Right ventricle myocardium superior (tissue), 1 donor: ENCODE measurements at places on chromosomes 6 and 20.

- DNase-seq: peak; percentile 30
Measured at GRCh38 chr6:3283641-3284435, 25.1 kb downstream of the PSMG4 start.

DNA sequence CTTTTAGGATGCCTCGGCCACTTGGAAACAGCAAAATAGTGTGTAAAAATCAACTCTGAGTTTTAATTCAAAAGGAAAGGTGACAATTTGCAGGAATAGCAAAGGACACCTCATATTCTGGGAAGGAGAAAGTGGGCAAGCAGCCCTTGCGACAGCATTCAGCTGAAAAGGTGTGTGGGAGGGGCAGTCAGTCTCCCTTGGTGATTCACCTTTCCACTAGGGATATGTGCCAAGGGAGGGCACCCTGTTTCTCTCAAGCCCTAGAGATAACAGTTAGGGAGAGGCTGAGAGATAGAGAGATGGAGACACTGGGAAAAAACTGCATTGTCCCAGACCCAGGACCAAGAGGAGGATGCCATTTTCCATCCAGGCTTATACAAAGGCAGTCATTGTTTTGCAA is 228.1 kb downstream of the EPM2A start:
- no peak for DNase-seq

GRCh38 chr20:61539706-61540360 is 287.8 kb downstream of the CDH4 start:
- DNase-seq: no peak

GRCh38 chr6:149499066-149499465 is 14.3 kb upstream of the ZC3H12D start:
- no peak for DNase-seq

GRCh38 chr20:50861012-50861411 is 66.2 kb downstream of the BCAS4 start:
- no peak for DNase-seq

GRCh38 chr20:32635764-32636163 is 38.0 kb downstream of the C20orf203 start:
- no peak for DNase-seq

DNA sequence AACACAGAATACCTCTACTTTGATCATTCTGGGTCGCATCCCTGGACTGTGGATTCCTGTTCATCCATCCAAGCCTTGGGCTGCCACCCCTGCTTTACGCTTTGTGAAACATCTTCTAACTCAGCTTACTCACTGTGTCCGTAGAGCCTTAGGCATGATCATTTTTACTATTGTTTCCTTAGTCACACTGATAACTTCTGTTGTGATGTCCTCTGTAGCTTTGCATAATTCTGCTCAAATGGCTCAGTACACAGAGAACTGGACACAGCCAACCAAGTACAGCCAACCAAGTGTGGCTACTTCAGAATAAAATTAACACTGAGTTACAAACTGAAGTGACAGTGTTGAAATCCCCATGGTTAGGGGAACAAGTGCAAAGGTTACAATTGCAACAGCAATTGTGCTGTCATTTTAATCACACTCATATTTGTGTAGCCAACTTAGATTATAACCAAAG is 8.6 kb upstream of the FKBP1A start:
- DNase-seq: no peak

- peak; percentile 45 for DNase-seq
Measured at GRCh38 chr20:48025051-48025515, 239.8 kb upstream of the SULF2 start.

- peak; percentile 58 for DNase-seq
Measured at GRCh38 chr20:19784511-19785172, 26.6 kb downstream of the RIN2 start.

DNA sequence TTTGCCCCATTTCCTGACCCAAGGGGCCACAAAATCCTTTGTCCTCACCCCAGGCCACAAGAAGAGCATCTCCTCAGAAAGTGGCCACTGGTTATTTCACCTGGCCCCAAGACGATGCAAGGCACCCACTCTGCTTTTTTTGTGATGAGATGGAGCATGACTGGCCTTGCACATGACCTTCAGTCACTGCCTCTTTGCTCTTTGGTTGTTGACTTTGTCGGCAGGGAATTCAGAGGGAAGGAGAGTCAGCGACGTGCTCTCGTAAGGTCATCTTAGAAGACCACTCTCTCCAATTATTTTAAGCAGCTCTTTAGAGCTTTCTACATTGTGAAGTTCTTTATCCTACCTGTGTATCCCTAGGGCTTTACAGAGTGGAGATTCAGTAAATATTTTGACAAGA is 306.7 kb downstream of the PLCB1 start:
- DNase-seq: no peak

DNA sequence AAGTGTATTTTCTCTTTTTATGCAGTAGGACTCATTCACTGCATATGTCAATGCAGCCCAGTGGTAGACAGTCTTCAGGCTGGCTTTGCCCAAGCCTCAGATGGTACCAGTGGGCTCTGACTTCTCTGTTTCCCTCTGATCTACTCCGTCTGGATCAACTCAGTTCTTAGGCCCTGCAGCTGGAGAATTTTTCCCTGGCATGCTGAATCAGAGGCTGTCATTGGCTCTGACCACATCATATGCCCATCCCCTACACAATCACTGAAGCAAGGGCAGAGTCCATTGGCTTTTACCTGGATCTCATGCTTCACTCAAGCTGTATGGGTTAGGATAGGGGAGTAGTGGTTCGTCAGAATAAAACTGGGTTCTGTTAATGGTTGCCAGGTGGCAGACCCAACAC is 57.8 kb downstream of the KIZ start:
- DNase-seq: no peak

GRCh38 chr20:44990425-44990824 is 24.1 kb downstream of the STK4 start:
- DNase-seq: no peak

- no peak for DNase-seq
Measured at GRCh38 chr6:117521791-117522502, 39.5 kb downstream of the DCBLD1 start.

DNA sequence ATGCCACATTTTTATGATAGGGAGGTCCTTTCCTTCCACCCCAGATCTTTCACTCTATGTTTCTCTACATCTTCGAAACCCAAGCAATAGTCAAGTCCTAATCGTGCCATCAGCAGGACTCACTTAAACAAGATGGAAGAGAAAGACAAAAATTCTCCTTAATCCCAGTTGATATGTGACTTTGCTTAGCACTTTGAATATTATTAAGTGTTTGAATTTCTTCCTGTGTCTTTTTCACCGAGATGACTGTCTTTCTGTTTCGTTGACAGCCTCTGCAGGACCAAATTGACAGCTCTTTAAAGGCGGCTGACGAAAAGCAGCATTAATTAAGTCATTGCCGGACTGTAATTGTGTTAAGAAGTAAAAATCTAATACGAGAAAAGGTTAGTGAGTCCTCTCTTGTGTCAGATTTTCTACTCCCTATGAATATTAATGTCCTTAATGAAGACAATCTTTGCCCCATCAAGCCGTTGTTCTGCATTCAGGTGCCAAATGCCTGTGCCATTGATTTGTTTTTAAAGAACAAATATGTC is 208.8 kb upstream of the TSHZ2 start:
- DNase-seq: no peak

GRCh38 chr6:125791151-125791819 is 525 bp downstream of the NCOA7 start:
- peak; percentile 53 for DNase-seq

DNA sequence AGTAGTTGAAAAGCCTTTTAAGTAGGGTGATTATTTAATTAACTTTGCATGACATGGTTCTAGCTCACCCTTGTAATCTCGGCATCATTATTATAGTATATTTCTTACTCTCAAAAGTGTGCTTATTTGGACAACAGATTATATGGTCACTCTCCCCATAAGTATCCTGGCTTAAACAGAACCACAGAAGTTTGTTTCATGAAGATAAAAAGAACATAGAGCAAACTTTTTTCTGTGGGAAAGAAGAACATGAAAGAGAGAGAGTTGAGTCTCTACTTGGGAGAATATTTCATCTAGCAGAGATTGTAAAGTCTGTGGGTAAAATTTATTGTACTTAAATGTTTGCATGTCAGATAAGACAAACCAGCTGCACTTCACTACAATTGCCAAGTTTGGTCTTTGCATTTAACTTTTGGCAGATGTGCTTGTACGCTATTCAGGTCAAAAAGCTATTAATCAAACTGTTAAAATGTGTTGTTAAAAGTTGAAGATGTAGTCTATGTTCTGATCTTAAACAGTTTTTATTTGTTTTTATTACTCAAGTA is 33.4 kb upstream of the PRIM2 start:
- no peak for DNase-seq

- DNase-seq: no peak
Measured at GRCh38 chr6:3610206-3610605, 141.3 kb downstream of the PXDC1 start.

GRCh38 chr6:37696841-37697662 is 631 bp downstream of the MDGA1 start:
- DNase-seq: peak; percentile 54

DNA sequence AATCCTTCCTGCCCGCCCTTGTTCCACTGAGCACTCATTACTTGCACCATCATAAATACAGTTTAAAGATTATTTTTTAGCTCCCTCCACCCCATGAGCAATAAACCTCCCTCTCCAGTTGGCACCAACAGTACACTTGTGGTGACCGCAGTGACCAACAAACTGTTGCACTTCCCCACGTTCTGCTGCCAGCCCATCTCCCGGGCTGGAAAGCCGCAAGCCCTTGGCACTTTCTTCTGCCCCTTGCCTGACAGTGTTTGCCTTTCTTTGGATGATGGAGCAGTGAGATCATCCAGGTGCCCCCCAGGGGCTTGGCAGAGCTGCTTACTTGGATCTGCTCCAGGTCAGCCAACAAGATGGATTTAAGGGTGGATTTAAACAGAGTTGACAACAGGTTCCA is 21.6 kb downstream of the KCNB1 start:
- no peak for DNase-seq

GRCh38 chr6:124812067-124812466 is 150.2 kb upstream of the RNF217 start:
- DNase-seq: no peak

DNA sequence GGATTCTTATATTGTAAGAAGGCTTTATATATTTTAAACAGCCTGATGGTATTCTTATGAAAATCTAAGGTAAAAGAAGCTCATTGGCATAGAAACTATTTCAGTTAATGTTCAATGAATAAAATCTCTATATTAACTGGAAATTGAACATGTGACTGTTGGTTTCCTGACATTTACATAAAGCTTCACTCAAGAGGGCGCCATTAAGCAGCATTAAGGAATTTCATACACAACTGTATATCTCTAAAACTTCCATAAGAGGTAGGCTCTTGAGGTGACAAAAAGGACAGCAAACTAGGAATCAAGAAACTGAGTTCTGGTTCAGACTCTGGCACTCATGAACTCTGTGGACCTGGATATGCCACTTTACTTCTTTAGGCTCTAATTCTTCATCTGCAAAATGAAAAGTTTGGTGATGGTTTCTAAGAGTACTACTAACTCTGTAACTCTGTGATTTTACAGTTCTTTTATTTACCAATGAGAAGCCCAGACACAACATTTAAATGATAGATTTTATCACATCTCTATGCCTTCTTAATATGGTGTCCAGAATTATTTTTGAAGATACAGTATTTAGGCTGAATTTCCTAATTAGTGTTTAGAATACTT is 147.5 kb downstream of the FLRT3 start:
- no peak for DNase-seq
